Left forelimb (tissue), 1 donor: ENCODE measurements at places on chromosomes 3 and 15.

DNA sequence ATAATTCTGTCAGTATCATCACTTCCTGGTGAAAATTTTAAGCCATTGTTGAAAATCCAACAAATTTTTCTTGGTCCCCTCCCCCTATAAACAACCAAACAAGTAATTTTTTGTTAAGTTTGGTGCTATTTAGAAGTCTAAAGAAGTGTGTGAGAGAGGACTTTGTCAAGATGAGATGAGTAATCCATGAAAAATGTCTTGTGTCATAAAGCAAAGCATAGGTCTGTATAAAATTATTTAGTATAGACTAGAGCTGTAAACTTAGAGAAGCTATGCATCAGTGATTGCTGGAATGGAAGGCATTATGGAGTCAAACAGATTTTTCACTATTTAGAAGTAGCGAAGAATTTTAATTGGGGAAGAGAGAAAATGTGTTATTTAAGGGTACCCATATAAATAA, 31.4 kb downstream of the MAPK6 start:
- no peak for DNase-seq

DNA sequence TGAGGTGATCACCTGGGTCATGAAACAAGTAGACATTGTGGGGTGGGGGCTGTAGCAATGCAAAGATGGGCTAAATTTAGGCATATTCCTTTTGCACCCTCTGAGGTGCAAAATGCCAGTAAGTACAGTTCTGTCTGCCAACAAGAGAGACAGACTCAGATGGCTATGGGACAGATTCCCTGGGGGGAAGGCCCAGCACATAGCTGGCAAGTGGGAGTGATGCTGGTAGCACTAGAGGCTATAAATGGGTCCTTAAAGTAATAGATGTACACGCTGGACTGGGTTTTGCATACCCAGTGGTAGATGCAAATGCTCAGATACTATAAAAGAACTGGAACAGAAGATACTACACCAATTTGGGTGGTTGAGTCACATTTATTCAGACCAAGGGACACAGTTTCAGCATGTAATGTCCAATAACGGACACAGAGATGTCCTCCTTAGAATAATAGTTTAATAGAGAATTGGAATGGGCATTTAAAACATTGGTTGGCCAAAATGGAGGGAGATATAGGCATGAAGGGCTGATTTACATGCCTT, 67.4 kb upstream of the RNU6-1 start:
- DNase-seq, result no peak

DNA sequence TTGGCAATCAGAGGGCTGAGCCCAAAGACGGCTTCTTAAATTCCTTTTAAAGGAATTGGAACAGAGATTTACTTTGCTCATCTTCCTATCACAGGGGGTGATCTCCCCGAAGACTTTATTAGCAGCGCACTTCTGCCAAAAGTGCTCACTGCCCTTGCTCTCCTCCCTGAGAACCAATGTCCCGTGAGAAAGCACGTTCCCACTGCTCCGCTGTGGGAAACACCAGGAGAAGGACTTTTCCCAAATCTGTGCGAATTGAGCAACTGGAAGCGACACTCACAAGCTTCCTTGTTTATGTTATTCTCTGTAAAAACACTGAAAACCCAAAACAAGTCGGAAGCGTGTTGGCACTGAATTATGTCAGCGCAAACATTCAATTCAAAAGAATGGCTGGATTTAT, 670.8 kb upstream of the NR2F2 start:
- no peak for DNase-seq

DNA sequence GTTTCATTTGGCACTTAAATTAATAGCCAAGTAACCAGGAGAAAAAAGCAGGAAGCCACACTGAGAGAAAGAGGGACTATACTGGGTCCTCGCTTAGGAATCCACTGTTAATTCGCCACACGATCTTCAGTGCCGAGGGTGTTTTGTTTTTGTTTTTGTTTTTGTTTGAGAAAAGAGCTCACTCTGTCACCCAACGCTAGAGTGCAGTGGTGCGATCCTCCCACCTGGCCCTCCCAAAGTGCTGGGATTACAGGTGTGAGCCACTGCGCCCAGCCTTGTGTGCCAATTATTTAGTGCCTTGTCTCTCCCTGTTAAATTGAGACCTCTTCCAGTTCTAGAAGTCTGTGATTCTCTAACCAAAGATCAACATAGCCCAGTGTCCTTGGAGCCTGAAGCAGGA, 53.8 kb upstream of the TPM1 start:
- peak; percentile 6 for DNase-seq

- no peak for DNase-seq
Observed at GRCh38 chr3:136343873-136344555, 93.9 kb downstream of the PCCB start.

- DNase-seq, result no peak
Observed at GRCh38 chr3:187215460-187215859, 18.2 kb downstream of the RTP1 start.

GRCh38 chr15:57667171-57667849, 39.2 kb upstream of the POLR2M start:
- no peak for DNase-seq

DNA sequence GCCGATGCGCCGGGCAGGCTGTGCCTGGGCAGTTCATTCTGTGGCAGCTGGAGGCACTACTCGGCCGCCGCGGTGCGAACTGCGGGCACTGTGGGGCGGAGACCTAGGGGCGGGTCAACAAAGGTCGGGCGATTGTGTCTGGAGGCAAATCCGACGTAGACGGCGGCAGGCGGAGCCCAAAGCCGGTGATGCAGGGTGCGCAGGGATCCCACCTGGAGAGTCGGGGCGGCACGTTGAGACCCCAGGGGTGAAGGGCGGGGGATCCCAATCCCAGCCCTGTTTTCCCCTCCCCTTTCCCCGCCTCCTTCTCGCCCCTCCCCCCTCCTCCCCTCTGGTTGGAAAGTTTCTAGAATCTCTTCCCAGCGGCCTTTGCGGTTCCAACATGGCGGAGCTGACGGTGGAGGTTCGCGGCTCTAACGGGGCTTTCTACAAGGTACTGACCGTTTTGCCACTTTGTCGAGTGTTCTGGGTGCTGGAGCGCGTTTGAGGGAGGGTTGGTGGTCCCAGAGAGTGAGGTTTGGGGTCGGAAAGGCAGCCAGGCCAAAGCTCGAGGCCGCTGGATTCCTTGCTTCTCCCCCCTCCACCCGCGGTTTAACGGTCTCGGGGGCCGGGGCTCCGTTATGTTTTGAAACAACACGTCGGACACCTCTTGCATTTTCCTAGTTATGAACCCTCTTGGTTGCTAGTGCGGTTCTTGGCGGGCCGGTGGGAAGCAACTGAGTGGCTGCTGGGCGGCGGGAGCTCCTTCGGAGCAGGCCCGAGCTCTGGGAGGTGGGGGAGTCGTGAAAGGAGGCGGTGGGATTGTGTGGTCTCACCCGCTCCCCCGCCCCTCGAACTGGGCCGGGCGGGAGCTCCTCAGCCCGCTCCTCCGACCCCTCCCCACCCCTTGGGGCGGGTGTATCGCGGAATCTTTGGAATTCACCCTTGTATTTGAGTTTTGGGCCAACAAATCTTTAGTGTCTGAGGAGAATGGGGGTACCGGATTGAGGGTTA, at the start of gene FXR1:
FXR1 (plus strand) TSS at position 367 of the 993 bp plus-strand sequence; CDS start at position 383, 16 bp downstream.
- DNase-seq, result peak; percentile 93

DNA sequence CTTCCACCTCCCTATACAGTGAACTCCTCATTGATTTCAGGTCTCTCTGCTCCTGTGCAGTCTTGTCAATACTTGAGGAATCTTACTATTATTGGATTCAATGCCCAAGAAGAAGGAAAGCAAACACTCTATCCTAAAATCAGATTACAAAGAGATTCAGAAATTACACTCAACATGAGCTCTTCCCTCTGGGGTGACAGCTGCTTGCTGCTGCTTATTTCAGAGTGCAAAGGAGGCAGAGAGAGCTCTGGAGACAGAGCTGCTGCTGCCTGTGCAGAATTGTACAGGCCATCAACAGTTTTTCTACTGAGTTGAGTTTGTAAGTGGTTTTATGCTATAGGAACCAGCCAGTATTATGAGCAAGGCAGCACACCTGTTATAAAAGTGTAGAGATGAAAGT, 7.1 kb downstream of the RYR3 start:
- DNase-seq, result no peak

DNA sequence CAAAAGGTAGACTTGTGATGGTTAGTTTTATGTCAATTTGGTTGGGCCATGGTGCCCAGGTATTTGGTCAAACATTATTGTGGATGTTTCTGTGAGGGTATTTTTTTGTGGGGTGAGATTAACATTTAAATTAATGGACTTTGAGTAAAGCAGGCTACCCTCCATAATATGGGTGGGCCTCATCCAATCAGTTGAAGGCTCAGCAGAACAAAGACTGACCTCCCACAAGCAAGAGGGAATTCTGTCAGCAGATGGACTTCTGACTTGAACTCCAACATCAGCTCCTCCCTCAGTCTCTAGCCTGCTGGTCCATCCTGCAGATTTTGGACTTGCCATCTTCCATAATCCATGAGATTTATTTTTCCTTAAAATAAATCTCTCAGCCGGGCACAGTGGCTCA, 55.6 kb upstream of the BNC1 start:
- DNase-seq, result no peak

DNA sequence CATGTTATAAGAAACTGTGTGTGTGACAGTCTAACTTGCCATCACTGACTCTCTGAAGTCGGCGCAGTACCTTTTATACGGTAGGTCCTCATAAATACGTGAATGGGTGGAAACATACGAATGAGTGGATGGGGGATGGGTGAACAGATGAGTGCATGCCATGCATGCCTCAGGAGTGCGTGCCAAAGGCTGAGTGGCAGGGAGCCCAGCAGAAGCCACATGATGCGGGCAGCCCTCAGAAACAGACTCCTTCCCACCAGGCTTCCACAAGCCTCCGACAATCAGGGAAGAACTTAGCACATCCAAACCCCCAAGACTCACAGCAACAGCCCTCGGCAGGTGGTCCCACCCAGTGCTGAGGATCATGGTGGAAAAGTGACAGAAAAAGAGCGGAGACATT, 16.7 kb downstream of the HCN4 start:
- no peak for DNase-seq

GRCh38 chr3:42459151-42459550, 43.3 kb upstream of the VIPR1 start:
- DNase-seq, result no peak

GRCh38 chr3:193119926-193120325, 121.1 kb upstream of the PLAAT1 start:
- no peak for DNase-seq

- DNase-seq, result no peak
Observed at GRCh38 chr3:66386011-66386924, 114.6 kb downstream of the LRIG1 start.

DNA sequence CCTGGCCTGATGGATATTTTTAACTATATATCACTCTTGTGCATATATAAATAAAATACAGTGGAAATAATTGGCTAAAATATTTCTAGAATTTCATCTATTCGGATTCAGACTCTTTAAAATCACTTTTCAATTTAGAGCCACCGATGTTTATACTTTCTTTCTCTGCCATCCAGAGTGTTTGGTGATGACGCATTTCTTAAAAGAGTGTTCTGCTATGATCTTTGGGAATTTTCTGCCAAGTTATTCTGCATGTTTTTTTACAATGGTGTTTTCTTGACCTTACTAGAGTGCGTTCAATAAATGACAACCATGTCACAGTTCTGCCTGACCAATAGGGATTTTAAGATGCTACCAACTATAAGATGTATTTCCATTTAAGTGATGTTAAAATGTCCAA, 30.2 kb downstream of the PPP2R3A start:
- DNase-seq, result no peak

- no peak for DNase-seq
Observed at GRCh38 chr15:36529296-36530011, 50.0 kb upstream of the CDIN1 start.

- peak; percentile 71 for DNase-seq
Observed at GRCh38 chr3:161914703-161915417, 418.3 kb downstream of the OTOL1 start.

DNA sequence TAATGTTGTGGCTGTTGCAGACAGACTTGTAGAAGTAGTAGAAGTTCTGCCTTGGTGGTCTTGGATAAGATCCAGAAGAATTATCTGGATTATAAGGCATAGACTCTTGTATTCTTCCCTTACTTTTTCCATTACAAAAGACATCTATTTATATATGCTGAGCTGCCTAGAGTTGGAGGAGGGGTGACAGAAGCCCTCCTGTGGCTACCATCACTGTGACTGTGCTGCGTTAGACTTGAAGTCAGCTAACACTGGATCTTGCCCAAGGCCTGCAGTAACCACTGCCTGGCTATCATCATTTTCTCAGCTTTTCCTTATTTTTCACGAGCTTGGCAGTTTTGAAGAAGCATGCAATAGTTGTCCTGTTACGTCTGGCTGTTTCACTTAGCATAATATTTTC, 684.8 kb upstream of the BCHE start:
- DNase-seq, result no peak

DNA sequence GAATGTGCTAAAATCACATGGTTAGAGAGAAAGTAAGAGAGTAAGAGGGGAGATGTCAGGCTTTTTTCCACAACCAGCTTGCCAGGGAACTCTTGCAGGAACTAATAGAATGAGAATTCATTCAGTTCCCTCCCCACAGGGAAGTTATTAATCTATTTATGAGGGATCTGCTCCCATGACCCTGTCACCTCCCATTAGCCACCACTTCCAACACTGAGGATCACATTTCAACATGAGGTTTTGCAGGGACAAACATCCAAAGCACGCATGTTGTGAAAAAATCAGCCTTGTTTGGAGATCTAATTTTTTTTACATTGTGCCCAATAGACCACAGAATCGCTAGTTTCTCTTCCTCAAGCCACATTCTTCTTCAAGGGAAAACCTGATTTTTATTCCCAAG, 904.0 kb downstream of the TBL1XR1 start:
- no peak for DNase-seq

DNA sequence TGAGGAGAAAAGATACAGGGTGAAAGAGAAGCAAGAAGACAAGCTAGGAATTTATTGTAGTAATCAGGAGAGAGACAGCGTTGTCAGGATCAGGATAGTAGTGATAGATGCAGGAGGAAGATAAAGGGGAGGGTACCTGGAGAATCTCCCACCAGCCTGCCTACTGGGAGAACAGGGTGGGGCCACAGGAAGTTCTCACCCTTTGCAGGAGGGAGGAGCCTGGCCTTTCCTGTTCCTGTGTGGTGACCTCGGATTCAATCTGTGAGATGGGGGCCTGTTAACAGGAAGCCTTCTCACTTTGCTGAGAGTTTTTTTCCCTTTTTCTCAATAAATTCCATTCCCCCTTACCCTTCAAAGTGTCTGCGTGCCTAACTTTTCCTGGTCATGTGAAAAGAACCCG, 37.6 kb downstream of the GMPS start:
- no peak for DNase-seq

GRCh38 chr3:12138044-12138443, 20.7 kb downstream of the TIMP4 start:
- DNase-seq, result no peak

GRCh38 chr3:188326111-188326510, 172.2 kb downstream of the LPP start:
- no peak for DNase-seq

GRCh38 chr3:178684881-178685590, 148.8 kb downstream of the KCNMB2 start:
- no peak for DNase-seq

- no peak for DNase-seq
Observed at GRCh38 chr15:60544581-60545264, 65.8 kb upstream of the ICE2 start.
